Foreskin keratinocyte (primary cell): ENCODE measurements at places on chromosomes 1 and 21. TPM values are rescaled to one million over a fixed set of nuclear protein-coding genes. Genes with fewer than 3 reads are reported as not detected.

- no peak for DNase-seq
Observed at GRCh38 chr1:228937851-228938536, 202.7 kb downstream of the RHOU start.

DNA sequence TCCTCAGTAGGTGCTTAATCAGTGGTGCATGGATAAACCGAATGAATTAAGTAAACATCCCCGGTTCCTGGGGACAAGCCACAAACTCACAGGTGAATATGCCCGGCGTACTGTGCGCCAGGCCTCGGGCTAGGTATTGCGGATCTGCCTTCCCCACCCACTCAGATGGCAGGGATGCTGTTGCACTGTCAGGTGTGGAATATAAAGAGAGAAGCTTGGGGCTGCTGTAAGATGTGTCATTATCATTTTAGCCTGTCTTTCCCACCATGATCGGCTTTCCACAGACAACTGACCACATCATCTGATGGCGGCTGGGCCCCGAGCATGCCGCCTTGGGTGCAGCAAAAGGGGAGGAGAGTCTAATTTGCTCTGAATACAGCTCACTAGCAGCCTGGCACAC lies 45.4 kb upstream of the LRP8 start:
- DNase-seq, result no peak

DNA sequence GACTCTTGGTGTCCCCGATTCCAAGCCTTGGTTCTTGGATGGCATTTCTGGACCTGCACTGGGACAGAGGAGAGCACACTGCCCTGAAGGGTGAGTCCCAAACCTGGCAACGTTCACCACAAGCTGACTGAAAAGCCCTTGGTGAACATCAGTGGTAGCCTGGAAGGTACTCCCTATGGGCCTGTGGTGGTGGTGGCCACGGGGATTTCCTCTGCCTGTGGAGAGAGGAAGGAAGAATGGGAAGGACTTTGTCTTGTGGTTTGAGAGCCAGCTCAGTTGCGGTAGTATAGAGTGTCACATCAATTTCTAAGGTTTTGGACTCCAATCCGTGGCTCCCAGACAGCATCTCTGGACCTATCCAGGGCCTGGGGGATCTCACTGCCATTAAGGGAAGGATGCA lies 50.7 kb downstream of the DNAH14 start:
- no peak for DNase-seq

GRCh38 chr21:30882866-30883597 lies 1.7 kb upstream of the KRTAP11-1 start:
- DNase-seq, result peak; percentile 4

- no peak for DNase-seq
Observed at GRCh38 chr1:162230096-162230495, 146.6 kb downstream of the SPATA46 start.

Gene B3GALT5
- total RNA-seq, result not detected in 2 replicates

GRCh38 chr1:90474731-90475130 lies 242.4 kb downstream of the BARHL2 start:
- DNase-seq, result no peak

- DNase-seq, result peak; percentile 30
Observed at GRCh38 chr1:112297536-112297935, 98.5 kb upstream of the CTTNBP2NL start.

Gene EXO1
- total RNA-seq, result 19.6 and 26.4 TPM in 2 replicates

- no peak for DNase-seq
Observed at GRCh38 chr1:61183471-61184039, 101.2 kb downstream of the NFIA start.

DNA sequence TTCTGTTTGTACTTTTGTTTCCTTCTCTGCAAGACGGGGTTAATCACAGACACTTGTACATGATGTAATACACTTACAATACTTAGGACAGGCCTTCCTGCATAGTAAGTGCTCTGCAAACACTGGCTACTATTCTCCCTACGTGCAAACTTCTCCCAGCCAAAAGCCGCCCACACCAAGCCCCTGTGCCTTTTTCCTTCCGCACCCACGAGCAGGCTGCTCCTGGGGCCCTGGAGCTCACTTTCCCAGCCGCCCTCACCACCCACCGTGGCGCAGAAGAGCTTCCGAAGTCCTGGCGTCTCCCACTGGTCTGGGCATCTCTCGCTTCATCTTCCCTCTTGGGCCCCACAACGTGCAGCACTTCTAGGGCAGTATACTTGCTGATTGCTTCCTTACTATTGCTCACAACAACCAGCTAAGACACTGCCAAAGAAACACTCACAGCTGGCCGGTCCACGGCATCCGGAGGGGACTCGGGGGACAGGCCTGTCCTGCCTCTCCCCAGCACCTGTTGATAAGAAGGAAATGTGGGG lies 22.5 kb upstream of the GPR157 start:
- no peak for DNase-seq

Gene S100A1
- total RNA-seq, result not detected in 2 replicates

DNA sequence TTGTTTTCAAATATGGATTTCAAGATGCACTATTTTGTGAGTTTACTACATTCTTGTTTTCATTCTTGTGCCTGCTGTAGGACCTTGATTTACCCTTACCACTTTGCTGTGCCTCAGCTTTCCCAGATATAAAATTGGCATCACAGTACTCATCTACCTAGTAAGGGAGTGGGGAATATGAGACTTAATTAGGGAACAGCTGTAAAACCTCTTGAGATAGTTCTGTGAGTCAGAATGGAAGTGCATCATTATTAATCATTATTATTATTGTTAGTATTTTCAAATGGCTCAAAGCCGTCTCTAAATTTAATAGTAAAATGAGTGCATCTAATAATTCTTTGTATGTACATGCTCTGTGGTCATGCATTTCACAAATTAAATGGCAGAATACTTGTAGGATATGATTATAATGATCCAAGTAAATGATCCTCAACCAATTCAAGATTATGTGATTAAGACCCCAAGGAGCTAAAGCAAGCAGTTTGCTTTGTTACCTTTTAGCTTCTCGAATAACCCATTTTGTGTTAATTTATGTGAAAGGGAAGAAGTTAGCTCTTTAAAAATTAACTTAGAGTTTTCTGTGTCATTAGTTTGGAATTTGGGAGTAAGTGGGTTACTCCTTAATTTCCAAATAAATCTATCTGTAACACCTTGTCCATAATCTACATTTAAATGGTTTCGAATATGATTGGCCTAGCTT lies 155.4 kb downstream of the NFIA start:
- DNase-seq, result no peak

- DNase-seq, result no peak
Observed at GRCh38 chr1:33697816-33698215, 166.1 kb upstream of the HMGB4 start.

Gene TTLL10
- total RNA-seq, result not detected in 2 replicates

- peak; percentile 60 for DNase-seq
Observed at GRCh38 chr21:44846485-44847260, 26.8 kb downstream of the PTTG1IP start.

- no peak for DNase-seq
Observed at GRCh38 chr1:91683598-91683951, 182.9 kb downstream of the CDC7 start.

GRCh38 chr1:163202833-163203451 lies at the start of gene RGS5:
Gene RGS5, minus strand, starts transcription at chr1:163202916. Its CDS starts 81 bp downstream, at chr1:163202835.
- no peak for DNase-seq

- DNase-seq, result peak; percentile 6
Observed at GRCh38 chr1:232047473-232047872, 420.9 kb downstream of the DISC1 start.

DNA sequence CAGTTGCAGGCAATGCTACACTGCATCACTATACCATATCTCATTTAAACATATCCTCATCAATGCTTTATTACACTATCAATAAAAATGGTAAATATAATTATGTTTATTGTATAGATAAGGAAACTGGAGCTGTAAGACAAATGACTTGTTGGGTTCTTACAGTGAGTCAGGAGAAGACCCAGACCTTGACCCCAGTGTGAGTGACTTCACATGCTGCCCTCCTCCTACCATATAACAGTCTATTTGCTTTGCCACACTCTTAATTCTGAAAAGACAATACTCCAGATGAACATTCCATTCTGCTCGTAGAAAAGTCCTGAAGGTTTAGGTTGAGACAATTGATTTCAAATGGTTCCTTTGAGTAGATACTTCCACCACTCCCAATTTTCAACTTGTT lies 550.5 kb downstream of the PLPP3 start:
- DNase-seq, result no peak

Gene MATN1
- total RNA-seq, result 0.07 and 0.14 TPM in 2 replicates

GRCh38 chr1:107147843-107148242 lies 7.0 kb downstream of the NTNG1 start:
- DNase-seq, result no peak

DNA sequence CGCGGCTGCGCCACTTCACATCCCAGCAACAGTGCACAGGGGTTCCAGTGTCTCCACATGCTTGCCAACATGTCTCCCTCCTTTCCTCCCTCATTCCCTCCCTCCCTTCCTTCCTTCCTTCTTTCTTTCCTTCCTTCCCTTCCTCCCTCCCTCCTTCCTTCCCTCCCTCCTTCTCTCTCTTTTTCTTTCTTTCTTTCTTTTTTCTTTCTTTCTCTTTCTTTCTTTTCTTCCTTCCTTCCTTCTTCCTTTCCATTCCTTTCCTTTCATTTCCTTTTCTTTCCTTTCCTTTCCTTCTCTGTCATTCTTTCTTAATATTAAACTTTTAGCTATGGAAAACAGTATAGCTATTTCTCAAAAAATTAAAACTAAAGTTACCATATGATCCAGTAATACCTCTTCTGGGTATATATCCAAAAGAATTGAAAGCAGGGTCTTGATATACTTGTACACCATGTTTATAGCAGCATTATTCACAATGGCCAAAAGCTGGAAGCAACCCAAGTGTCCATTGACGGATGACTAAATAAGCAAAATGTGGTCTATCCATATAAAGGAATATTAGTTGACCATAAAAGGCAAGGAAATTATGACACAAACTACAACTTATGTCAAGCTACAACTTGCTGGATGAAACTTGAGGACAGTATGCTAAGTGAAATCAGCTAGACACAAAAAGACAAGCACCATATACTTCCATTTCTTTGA lies 55.0 kb upstream of the TLR5 start:
- peak; percentile 87 for DNase-seq

Gene PARS2
- total RNA-seq, result 5.9 and 6.2 TPM in 2 replicates

DNA sequence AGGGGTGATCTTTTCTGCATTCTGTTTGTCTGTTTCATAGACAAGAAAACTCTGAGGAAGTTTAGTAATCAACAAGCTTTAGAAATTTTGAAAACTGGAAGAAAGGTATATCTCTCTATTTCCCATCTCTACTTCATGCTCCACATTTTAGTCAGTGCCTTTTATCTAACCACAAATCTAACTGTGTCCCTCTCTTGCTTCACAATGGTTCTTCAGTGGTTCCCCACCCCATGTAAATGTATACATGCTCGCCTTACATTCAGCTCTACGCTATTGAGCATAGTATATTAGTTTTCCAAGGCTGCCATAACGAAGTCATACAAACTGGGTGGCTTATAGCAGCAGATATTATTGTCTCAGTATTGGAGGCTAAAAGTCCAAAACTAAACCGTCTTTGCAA lies 14.4 kb upstream of the SAMSN1 start:
- no peak for DNase-seq

DNA sequence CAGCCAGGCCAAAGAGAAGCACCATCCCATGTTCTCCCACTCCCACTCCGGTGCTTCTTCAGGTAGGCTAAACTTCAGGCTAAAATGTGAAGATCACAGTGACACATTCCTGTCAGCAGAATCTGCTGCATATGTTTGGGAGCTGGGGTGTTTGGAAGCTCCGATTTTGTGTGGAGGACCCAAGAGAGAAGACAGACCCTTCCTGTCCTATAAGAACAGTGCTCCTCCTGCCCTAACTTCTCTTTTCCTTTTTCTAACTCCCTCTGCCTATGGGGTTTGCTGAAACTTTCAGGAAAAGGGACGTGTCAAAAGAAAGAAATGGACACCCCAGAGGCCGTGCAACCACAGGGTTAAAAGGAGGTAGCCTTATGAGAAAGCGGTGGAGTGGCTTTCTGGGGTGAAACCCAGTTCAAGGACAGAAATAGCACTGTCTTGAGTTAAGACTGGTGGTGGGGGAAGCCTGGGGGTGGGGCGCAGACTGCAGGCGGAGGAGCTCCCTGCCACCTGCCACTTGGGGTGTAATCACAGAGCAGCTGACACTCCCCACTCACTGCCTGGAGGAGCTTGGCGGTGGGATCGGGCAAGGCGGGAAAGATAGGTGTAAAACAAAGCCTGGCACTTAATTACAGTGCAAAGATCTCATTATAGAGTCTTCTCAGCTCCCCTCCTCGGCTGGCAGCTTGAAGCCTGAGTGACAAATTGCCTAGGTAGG lies 645 bp upstream of the TLR5 start:
- DNase-seq, result no peak

Gene PALMD
- total RNA-seq, result 0.95 and 1.0 TPM in 2 replicates

Gene CFAP74
- total RNA-seq, result 0.03 and 0.07 TPM in 2 replicates

DNA sequence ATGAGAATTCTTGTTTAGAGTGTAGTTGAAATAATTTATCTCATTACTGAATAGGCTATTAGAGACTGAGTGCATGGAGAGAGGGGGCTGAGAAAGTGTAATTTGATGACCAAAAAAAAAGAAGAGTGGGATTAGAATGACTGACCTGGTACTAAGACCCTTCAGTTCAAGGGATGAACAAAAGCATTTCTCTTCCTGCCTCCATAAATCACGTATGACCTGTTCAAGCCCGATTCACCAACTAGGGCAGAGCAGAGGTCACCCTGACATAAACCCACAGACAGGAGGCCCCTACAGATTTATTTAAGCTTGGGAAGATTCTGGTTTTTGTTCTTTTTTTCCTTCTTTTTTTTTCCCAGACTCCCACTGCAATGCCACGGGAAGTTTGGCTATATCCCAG lies 123.7 kb upstream of the COP1 start:
- DNase-seq, result no peak

- DNase-seq, result no peak
Observed at GRCh38 chr1:84971957-84972356, 25.0 kb downstream of the MCOLN2 start.

- DNase-seq, result no peak
Observed at GRCh38 chr1:64495878-64496277, 25.9 kb downstream of the CACHD1 start.

Gene LRRC39
- 0.11 TPM in 1 of 2 replicates, not detected in the other for total RNA-seq

DNA sequence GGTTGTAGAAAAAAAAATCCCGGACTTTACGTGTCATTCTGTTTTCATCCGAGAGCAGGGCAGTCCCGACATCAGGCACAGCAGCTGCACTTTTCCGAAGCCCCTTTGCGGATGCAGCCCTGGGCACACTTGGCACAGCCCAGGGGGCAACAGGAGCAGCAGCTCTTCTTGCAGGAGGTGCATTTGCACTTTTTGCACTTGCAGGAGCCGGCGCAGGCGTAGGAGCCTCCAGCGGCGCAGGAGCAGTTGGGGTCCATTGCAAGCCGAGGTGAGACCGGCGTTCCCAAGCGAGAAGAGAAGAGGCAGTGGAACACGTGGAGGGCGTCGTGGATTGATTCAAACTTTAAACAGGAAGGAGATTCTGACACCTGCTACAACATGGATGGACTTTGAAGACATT lies at the start of gene MT1HL1:
Gene MT1HL1, minus strand, starts transcription at position 326 of the 400 bp plus-strand sequence. Its CDS starts 69 bp downstream, at position 257.
- DNase-seq, result no peak

GRCh38 chr1:230163205-230163604 lies 96.2 kb downstream of the GALNT2 start:
- peak; percentile 19 for DNase-seq

- DNase-seq, result no peak
Observed at GRCh38 chr1:77697441-77697840, 15.0 kb upstream of the ZZZ3 start.
